ENCODE measurements at places on chromosomes 6 and 20.
A peak's percentile ranks its signal among the peaks of the same experiment; 100 is the strongest.

- no peak for DNase-seq
Measured at GRCh38 chr20:23652926-23653325, 15.2 kb upstream of the CST3 start.

GRCh38 chr6:165807249-165807960, 144.4 kb upstream of the PDE10A start:
- DNase-seq: no peak

- no peak for DNase-seq
Measured at GRCh38 chr20:4509825-4510522, 211.7 kb upstream of the PRND start.

GRCh38 chr6:44074439-44074812, 52.8 kb downstream of the MRPL14 start:
- DNase-seq: no peak

DNA sequence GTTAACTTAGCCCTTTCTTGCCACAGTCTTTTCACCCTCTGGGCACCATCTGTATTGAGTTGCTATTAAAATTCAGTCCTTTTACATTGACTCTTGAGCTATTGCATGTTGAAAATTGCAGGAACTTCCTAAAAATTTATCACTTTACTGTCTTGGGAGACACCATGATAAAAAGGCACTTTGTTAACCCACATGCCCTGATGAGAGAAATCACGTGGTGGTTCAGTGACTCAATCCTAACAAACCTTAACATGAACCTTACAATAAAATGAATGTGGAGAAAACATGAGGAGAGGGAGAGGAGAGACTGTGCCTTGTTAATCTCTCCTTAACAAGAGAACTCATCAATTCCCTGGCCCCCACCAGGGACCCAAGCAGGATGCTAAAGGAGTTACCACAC, 30.8 kb downstream of the GSTA4 start:
- DNase-seq: no peak

GRCh38 chr6:14614631-14615030, 497.1 kb downstream of the CD83 start:
- DNase-seq: no peak

- DNase-seq: peak; percentile 3
Measured at GRCh38 chr6:127641905-127642304, 64.9 kb downstream of the C6orf58 start.

Data from NCI-H1930 (cell line).